ENCODE measurements at places on chromosomes 6 and 20.

- DNase-seq: no peak
Observed at GRCh38 chr20:24421071-24421470, 48.4 kb upstream of the SYNDIG1 start.

- no peak for DNase-seq
Observed at GRCh38 chr6:109473120-109473519, 9.9 kb downstream of the ZBTB24 start.

DNA sequence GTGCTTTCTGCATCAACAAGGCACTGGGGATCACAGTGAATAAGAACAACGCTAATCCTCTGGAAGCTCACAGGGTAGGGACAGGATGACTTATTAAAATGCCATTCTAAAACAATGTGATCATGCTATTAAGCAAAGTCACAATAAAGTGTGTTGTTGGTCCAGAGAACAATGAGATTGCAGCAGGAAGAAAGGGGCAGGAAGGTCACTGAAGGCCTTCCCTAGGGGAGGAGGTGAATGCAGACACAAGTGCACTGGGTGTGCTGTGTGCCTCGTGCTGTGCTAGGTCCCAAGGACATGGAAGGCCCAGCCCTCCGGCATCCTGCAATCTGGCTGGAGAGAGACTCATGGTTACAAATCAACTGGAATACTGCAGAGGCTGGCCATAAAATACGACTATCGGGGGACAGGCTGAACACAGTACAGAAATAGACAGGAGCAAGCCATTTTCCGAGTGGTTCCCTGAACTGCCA lies 55.7 kb downstream of the LYRM4 start:
- DNase-seq: no peak

DNA sequence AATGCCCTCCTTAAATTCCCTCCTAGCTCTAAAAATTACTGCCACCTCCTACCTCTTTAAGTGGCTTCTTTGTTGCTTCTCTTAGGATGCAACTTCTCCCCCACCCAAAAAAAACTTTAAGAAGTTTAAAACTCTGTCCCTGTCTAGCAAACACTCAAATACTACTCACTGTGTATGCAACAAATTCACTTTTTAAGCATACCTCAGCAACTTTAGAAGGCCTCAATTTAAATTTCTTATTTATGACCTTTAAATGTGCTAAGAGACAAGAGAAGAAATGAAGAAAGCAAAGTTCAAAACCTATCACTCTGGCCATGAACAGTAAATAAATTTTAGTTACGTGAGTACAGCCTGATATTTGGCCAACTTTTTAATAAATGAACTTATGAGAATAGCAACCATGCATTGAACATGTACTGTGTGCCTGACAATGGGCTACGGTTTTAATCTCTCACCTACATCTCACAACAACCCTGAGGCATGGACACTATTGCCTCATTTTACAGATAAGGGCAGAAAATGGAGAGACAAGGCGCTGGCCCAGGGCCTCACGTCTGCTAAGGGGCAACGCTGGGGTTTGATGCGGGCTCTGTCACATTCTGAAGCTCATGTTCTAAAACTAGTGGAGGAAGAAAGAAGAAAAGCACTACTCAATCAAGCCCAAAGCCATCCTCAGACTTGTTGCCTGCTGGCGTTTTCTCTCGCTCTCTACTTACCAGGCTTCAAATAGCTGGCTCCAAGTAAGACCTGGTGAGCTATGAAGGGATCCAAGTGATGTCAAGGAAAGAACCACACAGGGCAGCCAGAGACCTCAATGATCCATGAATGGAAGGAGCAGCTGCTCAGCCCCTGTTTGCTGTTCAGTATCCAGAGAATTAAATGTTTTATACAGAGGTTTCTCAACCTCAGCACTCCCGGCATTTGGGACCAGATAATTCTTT lies 99.8 kb downstream of the TBC1D7 start:
- DNase-seq: no peak

DNA sequence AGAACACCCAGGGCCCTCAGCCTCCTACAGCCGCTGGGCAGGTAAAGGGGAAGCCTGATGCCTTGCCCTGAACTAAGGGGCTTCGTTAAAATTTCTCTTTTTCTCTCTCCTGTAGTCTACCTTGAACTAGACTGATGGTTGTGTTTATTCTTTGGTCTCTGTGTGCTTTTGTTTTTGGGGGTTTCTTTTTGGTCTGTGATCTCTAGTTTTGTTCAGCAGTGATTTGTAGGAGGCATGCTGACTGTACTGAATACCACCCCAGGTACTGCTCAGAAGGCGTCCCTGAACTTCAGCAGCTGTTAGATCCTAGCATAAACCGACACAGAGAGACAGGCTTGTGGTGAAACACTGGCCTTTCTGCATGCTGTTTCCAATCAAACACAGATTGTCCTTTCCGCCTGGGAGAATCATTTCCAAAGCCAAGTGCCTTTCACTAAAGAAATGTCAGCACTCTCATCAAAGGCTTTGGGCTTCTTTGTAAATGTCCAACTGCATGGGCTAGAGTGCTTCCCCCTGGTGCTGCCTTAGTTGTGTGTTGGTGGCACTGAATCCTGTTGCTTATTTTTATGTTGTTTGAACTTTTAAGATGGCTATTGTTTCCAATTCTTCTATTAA lies 364.7 kb upstream of the SASH1 start:
- DNase-seq: no peak

DNA sequence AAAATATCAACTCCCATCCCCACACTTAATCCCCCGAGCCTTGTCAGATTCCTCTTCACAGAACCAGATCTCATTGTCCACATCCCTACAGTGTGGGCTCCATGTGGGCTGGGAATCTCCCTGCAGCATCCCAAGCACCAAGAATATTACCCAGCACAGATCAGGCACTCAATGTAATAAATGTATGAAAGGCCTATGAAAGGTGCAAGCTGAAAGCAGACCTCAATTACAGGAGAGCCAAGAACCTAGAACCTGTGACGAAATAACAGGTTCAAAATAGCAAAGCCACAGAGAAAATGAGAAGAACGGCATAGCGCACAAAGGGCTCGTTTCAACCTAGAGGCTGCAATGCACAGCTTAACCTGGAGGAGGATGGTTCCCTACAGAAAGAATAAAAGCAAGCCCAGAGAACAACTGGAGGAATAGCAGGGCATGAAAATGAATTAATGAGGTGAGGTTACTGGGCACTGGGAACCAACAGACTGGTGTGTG lies 3.1 kb downstream of the SLC23A2 start:
- no peak for DNase-seq

DNA sequence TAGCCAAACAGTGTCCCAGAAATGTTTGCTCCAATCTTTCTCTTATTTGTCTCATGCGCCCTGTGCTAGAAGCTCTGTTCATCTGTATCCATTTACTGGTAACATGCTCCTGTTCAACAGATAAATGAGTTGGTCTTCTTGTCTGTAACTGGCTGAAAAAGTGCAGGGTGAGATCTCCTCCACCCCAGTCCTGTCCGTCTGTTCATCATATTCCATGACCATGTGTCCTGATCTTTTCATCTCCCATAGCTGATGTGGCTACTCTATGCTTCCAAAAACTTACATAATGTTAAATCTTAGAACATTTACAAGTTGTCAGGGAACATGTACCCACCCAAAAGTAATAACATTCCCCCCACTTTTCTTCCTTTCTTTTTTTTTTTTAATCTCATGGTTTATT lies 31.8 kb upstream of the DSE start:
- DNase-seq: no peak

DNA sequence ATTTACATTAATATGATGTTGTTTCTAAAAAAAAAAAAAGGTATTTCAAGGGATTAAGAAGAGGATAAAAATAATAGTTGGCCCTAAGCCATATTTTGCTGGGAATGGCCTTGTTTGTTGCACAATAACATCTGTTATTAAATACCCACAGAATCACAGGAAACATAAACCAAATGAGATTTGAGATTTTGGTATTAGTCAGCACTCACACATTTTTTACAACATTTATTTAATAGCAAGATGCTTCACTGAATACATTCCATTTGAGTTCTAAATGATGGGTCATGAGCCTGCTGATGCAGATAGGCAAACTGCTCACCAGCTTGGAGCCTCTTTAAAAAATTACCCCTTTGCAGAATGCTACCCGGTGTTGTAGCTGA lies 92.9 kb upstream of the ENPP5 start:
- DNase-seq: peak; percentile 76

DNA sequence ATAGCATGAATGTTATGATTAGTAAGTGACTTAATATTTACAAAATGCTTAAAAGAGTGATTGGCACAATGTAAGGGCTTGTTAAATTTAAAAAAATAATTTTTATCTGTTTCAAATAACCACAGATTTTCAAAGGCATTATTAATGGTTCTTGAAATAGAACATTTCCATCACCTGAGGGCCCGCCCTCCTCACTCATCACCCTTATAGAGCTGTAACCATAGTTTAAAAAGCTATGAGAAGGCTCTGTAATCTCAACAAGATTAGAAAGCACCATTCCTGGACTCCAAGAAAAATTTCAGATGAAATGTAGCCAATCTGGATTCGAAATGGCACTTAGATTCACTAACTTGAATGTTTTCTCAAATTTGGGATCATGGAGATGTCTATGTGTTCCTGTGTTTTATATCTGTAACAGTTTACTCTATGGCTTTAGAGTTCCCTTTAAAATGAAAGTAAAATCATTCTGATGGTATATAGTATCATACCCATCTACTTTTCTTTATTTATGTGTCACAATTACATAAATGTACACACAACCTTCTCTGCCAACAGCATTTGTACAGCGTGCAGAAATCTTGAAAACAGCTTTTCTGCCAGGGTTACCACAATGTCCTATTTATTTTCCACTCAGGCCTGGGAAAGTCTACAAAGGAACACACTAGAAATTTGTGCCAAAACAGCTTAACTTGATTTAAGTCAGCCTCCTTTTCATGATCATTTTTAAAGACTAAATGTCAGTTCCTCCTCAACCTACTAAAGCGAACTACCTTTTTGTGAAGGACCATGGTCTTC lies 207.7 kb downstream of the TBX18 start:
- DNase-seq: no peak

DNA sequence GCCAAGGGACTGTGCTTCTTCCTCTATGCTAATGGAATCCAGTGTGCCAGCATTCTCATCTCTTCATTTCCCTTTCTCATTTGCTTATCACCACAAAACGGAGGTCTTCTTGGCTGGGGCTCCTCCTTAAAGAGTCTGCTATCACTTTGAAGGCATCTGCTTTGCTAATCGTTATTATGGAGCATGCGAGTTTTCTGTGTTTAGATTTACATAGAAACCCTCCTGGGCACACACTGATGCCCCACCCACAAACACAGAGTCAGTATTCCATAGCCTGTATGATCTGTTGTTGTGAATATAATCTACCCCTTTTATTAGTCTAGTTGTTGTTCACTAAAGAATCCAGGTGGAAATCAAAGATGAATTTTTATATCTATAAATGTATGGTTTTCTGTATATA lies 83.4 kb upstream of the XRN2 start:
- DNase-seq: no peak

DNA sequence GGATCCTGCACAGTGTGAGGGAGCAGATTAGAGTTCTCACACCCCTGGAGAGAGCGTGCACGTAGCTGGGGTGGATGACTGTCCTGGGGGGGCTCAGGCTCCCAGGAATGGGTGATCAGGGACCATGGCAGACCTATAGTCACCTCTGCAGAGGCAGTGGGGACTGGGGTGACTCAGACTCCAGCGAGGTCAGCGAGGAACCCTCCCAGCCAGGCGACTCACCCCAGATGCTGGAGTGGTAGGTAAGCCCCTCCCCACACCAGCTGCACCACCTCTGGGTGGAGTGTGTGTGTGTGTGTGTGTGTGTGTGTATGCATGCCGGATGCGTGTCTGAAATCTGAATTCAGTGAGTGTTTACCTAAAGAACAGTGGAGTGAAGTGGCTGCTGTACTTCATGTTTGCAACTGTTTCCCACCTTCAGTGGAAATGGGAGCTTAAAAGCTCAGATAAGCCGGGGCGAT lies 17.4 kb upstream of the GTSF1L start:
- no peak for DNase-seq

DNA sequence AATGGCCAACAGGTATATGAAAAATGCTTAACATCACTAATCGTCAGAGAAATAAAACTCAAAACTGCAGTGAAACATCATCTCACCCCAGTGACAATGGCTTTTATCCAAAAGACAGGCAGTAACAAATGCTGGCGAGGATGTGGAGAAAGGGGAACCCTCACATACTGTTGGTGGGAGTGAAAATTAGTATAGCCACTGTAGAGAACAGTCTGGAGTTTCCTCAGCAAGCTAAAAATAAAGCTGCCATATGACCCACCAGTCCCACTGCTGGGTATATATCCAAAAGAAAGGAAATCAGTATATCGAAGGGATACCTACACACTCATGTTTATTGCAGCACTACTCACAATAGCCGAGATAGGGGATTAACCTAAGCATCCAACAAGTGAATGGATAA lies 23.4 kb upstream of the INSM1 start:
- DNase-seq: no peak

- no peak for DNase-seq
Observed at GRCh38 chr6:157648561-157648960, 174.5 kb upstream of the SNX9 start.

DNA sequence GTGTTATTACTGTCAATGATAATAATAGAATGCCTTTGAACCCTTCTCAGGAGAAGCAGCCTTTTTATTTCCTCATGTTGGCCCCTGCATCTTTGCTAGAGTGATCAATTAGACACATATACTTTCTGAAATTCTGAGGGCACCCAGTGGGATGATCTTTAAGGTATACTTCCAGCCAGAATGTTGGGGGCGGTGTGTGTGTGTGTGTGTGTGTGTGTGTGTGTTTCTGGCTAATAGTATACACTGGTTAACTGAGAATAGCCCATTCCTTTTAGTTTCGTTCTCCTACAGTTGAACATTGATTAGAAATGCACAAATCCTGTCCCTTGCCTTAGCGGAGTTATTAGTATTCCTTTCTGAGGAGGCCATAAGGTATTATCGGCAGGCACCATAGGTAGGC lies 41.7 kb upstream of the CCDC167 start:
- DNase-seq: no peak

- no peak for DNase-seq
Observed at GRCh38 chr6:10425176-10425974, 10.5 kb upstream of the TFAP2A start.

DNA sequence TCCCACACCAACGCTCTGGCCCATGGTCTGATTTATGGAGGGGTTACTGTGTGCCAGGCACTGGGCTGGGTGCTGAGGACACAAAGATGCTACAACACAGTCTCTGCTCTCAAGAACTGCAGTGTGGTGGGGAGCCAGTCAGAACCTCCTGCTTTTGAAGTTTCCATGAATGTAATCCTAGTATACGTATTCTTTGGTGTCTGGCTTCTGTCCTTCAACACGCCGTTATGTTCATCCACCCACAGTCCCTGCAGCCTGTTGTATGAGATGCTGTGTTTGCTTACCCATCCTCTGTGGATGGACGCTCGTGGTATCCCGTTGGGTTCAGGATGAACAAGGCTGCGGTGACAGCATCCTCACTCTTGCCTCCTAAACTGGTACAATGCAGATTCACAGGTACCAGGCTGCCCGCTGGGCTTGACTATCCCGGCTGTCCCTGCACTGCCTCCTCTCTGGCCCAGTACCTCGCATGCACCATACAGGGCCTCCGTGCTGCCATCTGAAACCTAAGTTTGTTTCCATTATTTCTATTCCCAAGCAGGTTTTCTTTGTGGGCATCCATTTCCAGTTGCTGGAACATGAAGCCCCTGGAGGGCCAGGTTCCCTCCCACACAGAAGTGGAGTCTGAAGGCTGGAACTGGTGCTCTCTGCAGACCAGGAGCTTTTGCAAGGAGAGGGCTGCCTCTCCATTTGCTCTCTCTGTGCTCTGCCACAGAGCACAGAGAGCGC lies 364.5 kb downstream of the ZFAND3 start:
- no peak for DNase-seq

Measured in HS-5 (cell line).